Right cardiac atrium (tissue), 5 donors: ENCODE measurements at places on chromosomes 13 and 19. TPM values are rescaled to one million over a fixed set of nuclear protein-coding genes. Genes with fewer than 3 reads are reported as not detected.

GRCh38 chr13:100543872-100544602 lies 44.6 kb downstream of the GGACT start:
- DNase-seq = peak; percentile 33

The ZNF723 gene
- total RNA-seq = not detected

The AMER2 gene
- total RNA-seq = not detected

- no peak for DNase-seq
Measured at GRCh38 chr13:99792079-99792921, 179.3 kb downstream of the ZIC5 start.

GRCh38 chr13:89393758-89394304 lies 1722.7 kb downstream of the SLITRK5 start:
- no peak for DNase-seq

DNA sequence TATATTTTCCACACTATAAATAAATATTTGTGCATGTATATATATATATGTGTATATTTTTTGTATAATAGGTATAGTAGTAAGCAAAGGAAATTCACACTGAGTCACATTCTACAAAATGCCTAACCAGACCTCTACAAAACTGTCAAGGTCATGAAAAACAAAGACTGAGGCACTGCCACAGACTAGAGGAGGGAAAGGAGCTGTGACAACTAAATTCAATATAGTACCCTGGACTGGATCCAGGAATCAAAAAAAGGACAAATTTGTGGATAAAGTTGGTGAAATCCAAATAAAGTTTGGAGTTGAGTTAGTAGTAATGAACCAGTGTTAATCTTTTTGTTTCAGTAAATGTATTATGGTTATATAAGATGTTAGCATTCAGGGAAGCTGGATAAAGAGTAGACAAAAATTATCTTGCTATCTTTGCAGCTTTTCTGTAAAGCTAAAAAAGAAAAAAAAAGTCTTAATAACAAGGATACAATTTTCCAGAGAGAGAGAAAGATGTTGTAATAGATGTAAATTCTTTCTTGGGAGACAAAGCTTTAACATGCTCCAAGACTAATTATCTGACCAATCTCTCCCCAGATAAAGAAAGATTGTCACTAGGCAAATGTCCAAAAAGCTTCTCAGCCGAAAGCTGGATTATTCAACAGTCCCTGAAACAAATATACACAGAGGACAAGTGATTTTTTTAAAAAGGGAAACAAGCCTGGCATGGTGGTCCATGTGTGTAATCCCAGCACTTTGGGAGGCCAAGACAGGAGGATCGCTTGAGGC lies 19.1 kb downstream of the SYDE1 start:
- DNase-seq = no peak

The ZNF90 gene
- total RNA-seq = 2.5 TPM

GRCh38 chr19:12793290-12794195 lies 2.3 kb downstream of the JUNB start:
- DNase-seq = peak; percentile 93

DNA sequence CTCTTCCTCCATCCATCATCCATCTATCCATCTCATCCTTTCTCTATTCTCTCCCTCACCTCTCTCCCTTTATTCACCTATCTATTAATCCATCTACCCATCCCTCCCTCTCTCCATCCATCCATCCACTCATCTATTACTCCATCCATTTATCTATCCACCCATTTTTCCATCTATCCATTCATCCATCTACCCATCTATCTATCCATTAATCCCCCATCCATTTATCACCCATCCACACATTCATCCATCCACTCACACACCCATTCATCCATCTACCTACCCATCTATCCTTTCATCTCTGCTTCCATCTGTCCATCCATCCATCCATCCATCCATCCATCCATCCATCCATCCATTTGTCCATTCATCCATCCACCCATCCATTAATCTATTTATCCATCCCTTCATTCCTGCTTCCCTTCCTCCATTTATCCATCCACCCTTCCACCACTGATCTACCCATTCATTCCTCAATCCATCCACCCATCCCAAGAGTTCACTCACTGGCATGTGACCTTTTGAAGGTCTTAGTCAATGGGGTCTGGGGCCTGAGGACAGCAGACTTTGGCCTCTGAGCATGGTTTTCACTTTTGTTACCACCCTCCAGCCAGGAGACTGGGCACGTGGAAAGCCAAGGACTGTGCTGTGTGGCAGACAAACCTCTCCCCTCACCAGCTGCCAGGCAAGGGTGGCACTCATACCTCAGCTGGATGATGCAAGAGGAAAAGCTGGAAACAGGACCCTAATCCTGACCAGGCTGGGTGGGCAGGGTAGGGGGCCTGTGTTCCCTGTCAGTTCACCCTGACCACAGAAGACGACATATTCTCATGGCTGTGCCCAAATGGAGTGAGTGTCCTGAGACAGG lies 126.7 kb downstream of the URI1 start:
- no peak for DNase-seq

The ZNF296 gene
- 0.35 TPM for total RNA-seq

- no peak for DNase-seq
Measured at GRCh38 chr19:45539459-45539858, 32.2 kb downstream of the VASP start.

The SULT2B1 gene
- total RNA-seq = not detected

DNA sequence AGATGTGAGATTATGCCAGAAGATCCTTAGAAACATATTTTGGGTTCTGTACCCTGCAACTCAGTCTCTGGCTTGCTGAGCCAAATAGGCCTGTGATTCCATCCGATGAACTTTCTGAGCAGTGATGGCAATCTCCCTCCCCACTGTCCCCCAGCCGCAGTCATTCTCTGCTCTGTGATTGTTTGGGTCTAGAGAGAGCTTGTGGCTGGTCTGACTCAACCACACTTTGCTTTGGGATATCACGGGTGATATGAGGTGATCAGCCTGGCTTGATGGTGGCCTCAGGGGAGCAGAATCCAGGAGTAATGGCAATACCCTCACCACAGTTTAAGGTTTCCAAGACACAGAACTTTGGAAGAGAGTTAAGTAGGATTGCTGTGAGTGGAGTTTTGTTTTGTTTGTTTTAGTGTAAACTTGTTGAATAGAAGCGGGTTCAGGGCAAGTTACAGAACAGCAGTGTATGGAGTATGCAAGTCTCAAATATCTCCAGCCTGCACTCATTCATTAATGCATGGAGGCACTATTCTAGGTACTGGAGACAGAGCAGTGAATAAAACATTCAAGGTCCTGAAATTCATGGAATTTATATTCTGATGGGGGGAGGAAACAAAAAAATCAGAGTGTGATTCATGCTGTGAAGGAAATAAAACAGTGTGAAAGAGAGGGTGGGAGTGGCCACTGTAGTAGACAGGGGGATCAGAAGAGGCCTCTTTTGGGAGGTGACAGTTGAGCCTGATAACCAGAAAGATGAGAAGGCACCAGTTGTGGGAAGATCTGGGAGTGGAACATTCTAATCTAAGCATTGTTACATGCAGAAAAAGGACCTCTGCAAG lies 5.3 kb downstream of the SAMD4B start:
- DNase-seq = no peak

- DNase-seq = no peak
Measured at GRCh38 chr19:48487544-48487943, 18.4 kb downstream of the CYTH2 start.

The SRRM5 gene
- 0.23 TPM for total RNA-seq

GRCh38 chr13:41500511-41500910 lies 43.2 kb downstream of the RGCC start:
- no peak for DNase-seq

The CBARP gene
- total RNA-seq = 1.2 TPM

GRCh38 chr13:87677496-87678371 lies 6.6 kb downstream of the SLITRK5 start:
- DNase-seq = no peak

GRCh38 chr19:55451965-55452748 lies 9.1 kb upstream of the SHISA7 start:
- no peak for DNase-seq

DNA sequence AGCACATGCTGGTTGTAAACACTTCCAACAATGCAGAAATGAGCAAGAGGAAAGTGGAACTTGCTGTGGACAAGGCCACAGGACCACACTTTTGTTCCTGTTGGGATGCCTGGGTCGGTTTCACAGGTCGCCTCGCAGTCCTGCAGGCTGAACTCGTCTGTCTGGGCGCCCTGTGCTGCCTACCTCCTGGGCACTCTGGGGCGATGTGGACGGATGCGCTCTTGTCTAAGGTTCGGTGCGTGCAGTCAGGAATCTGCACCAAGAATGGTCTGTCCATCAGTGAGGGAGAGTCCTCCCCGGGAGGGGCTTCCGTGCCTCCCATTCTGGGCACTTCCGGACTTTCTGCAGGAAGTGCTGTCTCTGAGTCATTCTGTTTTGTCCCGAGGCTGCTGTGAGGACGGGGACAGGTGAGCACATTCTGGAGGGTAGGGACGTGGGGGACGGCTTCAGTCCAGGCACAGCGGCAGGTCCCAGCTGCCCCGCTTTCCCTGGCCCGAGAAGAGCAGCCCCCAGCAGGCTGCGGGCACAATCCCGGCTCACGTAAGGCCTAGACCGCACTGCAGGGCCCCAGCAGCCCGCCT lies 24.1 kb upstream of the SLITRK1 start:
- DNase-seq = no peak

DNA sequence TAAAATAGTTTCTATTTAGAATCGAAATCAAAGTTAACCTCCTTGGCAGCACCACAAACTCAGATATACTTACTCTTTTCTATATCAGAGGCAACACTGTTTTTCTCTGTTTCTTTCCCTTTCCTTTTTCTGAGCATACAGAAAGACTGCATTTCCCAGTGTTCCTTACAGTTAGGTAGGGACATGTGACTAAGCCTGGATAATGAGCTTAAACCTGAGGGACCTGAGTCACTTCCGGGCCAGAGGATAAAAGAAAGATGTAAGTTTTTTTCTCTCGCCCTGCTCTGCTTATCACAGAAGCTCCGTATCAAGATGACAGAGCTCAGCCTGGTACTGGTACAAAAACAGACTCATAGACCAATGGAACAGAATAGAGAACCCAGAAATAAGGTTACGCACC lies 531.9 kb downstream of the KLF12 start:
- no peak for DNase-seq

DNA sequence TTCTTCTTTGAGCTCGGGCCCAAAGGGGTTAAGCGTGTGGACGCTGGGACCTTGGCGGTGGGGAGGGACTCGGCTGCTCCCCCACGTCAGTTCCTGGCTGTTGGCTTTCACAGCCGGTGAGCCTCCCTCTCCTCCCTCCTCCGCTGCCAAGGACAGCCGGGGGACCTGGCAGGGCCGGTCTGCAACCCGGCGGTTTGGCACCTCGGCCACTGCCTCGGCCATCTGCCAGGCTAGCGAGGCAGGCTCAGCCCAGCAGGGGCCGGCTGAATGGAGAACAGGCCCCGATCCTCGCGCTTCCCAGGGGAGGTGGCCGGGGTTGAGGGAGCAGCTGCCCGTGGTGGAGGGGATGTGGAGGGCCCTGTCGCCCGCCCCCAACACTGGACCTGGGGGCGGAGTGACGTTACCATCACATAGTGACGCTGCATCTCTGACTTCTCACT lies 5.0 kb downstream of the TLE5 start:
- peak; percentile 97 for DNase-seq

The FXYD3 gene
- total RNA-seq = 5.7 TPM

- DNase-seq = no peak
Measured at GRCh38 chr13:64338671-64339070, 2891.5 kb downstream of the PCDH9 start.

The CACNG7 gene
- not detected for total RNA-seq

GRCh38 chr19:22030680-22031079 lies 19.9 kb upstream of the ZNF208 start:
- no peak for DNase-seq

The SCN1B gene
- total RNA-seq = 86.0 TPM

- DNase-seq = peak; percentile 61
Measured at GRCh38 chr13:50340551-50341287, 325.5 kb downstream of the KCNRG start.

The IZUMO2 gene
- total RNA-seq = not detected

GRCh38 chr13:110342474-110342873 lies 35.4 kb downstream of the COL4A2 start:
- no peak for DNase-seq

DNA sequence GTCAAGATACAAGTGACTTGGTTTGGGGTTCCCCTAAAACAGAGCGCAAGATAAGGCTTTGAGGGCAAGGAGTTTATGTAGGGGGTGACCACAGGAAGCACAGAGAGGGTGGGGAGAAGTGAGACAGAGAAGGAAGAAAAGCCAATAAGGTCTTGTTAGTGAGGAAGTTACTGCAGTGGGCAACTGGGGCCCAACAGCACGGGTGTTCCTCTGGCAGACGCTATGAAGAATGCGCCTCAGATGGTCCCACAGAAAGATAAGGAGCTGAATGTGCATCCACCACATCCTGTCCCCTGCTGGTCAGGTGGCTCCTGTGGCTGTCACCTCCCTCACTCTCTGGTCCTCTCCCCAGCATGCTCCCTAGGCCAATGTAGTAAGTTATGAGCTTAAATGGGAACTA lies 333.5 kb downstream of the TSHZ3 start:
- DNase-seq = no peak

DNA sequence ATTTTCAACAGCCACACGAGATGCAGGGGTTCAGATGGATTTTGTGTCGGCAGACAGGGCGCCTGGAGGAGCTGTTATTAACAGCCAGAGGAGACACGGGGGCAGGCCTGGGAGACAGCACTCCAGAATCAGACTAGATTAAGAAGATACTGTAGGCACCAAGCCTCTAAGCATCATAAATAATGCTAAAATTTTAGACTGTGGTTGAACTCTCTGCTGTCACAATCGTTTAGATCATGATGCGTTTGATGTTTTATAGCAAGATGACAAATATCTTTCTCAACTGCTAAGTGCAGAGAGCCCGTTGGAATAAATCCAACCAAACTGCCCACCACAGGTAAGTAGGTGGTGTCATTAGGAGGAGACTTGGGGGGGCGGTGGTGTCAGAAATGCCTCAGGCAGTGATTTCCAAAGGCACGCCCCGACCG lies 63.9 kb downstream of the CEBPG start:
- no peak for DNase-seq

DNA sequence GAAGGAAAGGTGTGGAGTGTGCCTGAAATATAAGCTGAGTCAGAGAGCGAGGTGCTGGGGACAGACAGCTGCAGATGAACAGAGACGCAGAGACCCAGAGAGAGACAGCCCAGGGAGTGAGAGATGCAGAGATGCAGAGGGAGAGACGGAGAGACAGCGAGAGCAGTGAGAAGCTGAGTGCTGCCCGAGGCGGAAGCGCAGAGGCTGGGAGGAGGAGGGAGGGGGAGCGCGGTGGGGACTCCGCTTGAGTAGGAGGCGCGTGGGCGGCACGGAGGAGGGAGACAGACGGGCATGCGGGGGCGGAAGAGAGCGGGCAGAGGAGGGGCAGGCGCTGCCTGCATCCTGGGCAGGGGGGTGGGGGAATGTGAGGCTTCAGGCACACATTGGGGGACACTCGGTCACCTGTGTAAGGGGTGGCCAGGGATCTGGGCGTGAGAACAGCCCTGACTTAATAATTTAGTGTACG lies 25.7 kb downstream of the SLC8A2 start:
- peak; percentile 32 for DNase-seq

The PRTN3 gene
- total RNA-seq = not detected
